ENCODE measurements at places on chromosomes 1 and 21.

GRCh38 chr1:7373251-7373650 lies 397.8 kb upstream of the VAMP3 start:
- no peak for DNase-seq

- DNase-seq, result peak; percentile 20
Measured at GRCh38 chr1:18719786-18720451, 89.3 kb downstream of the PAX7 start.

DNA sequence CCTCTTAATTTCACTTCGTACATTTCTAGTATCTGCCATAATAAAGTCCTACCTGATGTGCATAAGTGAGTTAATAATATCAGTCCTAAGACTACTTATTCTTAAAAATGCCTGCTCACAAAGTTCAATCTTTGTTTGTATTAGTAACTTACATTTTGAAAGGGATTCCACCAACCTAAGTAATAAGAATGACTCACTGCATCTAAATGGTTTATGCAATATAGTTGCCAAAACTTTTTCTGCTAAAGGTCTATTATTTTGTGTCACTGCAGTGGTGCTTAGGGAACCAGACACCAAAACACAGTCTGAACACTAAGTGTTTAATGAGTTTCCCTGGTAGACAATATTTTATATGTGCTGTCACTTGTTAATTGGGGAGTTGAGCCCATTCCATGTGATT lies 1.8 kb downstream of the ZNF669 start:
- peak; percentile 59 for DNase-seq

GRCh38 chr1:110604586-110605148 lies 1.5 kb downstream of the KCNA2 start:
- DNase-seq, result no peak

GRCh38 chr1:63847308-63847910 lies 73.6 kb downstream of the ROR1 start:
- DNase-seq, result no peak

- no peak for DNase-seq
Measured at GRCh38 chr1:69787151-69787550, 219.4 kb downstream of the LRRC7 start.

DNA sequence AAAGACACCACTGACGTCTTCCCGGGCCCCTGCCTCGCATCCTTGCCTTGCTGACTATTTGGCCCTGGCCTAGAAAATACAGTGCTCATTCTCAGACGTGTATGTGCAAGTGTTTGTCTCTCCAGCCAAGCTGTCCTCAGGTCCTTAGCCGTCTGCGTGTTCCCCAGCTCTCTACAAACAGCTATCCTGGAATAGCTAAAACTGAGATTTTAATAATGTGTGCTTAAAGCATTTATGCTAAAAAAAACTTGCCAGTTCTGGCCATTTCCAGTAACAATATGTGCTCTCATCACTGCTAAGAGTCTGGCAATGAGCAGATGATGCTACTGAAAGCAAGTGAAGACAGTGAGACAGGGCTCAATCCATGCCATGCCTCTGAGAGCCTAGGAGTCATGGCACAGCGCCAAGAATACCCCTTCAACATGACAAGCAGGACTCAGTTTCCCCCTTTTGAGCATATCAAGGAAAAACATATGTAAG lies 55.7 kb downstream of the IRF2BP2 start:
- DNase-seq, result no peak

DNA sequence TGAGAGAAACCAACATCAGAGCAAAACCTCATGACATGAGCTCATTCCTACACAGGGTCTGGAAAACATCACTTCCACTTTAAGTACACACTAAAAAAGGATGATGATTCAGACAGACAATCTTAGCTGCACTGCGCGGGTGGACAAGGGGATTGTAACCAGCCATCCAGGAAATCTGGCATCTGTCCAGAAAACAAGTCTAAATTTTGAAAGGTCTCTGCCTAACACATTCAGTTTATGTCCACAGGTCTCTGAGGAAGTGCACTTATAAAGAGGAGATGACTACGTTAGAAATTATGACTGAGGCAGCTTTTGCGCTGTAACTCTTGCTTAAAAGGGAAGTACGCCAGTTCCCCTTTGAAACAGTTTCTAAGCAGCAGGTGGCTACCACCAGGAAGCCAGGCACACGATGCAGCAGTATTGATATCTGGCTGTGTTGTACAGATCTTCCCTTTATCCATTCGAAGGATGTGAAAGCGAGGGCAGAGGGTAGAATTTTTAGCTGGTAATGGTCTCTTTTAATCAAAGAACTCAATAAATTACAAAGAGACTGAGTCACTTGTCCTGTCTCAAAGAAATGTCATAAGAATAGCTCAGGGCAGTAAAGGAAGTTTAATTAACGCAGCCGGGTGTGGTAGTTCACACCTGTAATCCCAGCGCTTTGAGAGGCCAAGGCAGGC lies 128.0 kb downstream of the SETD4 start:
- peak; percentile 97 for DNase-seq

DNA sequence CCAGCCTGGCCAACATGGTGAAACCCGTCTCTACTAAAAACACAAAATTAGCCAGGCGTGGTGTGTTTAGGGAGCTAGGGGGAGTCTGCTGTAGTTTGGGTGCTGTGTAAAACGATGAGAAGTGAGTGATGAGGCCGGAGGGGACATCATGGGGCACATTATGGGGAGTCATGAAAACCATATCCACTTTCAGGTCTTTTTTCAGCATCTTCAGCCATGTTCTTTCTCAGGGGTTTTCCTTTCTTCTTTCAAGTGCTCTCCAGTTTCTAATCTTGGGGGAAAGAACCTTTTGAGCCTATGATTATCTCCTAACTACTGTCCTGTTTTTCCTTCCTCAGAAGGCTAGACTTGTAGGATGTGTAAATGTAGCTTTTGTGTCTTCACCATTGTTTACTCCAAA lies 14.4 kb downstream of the KDM4A start:
- no peak for DNase-seq

GRCh38 chr1:21509351-21510112 lies at the start of gene ALPL:
Gene ALPL (plus strand): TSS chr1:21509423. CDS start chr1:21554082, 44,659 bp downstream.
- no peak for DNase-seq

DNA sequence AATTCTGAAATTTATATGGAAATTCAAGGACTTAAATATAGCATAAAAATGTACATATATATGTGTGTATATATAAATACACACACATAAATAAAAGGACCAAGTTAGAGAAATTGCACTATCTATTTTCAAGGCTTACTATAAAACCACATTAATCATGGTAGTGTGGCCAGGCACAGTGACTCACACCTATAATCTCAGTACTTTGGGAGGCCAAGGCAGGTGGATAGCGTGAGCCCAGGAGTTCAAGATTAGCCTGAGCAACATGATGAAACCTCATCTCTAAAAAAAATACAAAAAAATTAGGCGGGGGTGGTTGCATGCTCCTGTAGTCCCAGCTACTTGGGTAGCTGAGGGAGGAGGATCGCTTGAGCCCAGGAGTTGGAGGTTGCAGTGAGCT lies 171.4 kb upstream of the GORAB start:
- no peak for DNase-seq

GRCh38 chr1:24369801-24370200 lies 43.8 kb downstream of the STPG1 start:
- DNase-seq, result no peak

GRCh38 chr1:83961571-83962295 lies 37.2 kb downstream of the TTLL7 start:
- peak; percentile 33 for DNase-seq

DNA sequence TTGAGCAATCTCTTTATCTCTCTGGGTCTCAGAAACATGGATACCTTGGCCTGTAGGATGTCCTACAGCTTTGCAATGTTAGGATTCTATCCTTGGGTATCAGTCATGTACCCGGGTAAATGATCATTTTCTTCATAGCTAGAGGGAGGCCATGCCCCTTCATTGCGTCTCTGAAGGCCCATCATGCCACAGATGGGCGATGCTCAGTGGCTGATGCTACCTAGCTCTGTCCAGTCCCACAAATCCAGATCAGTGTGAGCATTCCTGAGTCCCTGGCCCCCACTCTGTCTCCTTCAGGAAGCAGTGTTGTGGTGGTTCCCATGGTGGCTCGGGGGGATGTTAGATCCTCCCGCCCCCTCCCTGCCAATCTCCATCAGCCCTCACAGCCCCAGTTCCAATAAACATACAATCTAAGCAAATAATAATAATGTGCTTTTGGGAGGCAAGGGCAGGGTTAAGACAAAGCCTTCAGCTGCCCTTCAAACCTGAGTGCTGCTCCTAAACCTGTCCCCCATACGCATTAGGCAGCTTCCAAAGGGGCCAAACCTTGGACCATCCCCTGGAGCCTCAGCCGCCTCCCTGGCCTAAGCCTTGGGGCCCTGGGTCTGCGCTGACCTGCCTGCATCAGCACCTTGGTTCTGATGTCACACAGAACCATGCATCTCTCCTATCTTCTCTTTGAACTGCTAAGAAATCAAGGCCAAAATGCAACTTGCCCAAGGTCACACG lies 681 bp upstream of the GPR61 start:
- DNase-seq, result no peak

DNA sequence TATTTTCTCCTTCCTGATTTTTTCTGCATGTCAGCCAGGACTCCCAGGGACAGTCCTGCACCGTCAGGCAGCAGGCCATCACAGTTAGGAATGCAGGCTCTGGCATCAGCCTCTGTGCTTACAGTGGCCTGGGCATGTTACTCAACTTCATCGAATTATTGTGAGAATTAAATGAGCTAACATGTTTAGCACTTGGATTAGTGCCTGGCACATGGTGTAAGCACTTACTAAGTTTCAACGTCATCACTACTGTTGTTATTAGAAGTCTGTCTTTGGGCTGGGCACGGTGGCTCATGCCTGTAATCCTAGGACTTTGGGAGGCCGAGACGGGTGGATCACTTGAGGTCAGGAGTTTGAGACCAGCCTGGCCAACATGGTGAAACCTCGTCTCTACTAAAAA lies 45.1 kb downstream of the SCCPDH start:
- peak; percentile 93 for DNase-seq

GRCh38 chr21:38314558-38314957 lies 57.8 kb downstream of the KCNJ15 start:
- no peak for DNase-seq

GRCh38 chr1:15540186-15540585 lies 13.5 kb downstream of the DNAJC16 start:
- DNase-seq, result no peak

GRCh38 chr1:148308832-148309458 lies 156.9 kb upstream of the NBPF11 start:
- peak; percentile 35 for DNase-seq

- DNase-seq, result no peak
Measured at GRCh38 chr1:218436997-218437396, 91.9 kb downstream of the TGFB2 start.

DNA sequence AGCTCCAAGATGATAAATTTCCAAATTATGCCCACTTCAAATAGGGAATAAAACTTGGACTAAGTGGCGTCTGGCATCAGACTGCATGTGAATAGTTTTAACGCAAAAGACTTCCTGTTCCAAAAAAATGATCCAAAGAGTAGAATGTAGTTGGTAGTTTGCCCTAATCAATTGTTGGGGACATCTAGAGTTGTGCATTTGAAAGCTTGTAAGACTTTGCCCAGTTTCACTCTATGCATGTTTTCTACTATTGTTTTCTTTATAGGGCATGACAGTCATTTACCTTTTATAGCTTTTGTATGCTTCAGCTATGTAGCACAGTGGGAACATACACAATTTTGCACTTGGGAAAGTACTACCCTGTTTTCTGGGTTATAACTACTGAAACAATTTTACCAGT lies 86.0 kb downstream of the HS2ST1 start:
- DNase-seq, result no peak

- DNase-seq, result no peak
Measured at GRCh38 chr1:112983537-112984131, 27.6 kb upstream of the SLC16A1 start.

DNA sequence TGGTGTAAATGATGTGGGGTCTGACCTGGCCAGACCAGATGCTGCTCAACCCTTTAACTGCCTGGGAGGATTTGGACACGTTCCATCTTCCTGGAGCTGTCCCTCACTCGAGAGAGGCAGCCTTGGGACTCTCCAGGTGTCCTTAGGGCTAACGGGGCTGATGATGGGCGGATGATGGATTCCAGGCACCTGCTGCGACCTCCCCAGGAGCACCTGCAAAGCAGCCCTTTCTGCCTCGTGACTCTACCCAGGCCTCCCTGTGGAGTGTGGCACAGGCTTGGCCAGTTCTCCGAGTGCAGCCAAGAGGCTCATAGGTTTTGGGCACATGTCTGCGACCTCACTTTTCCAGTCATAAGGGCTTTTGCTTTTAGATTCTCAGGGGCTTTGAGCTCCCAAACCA lies 12.3 kb upstream of the TRIM17 start:
- no peak for DNase-seq

DNA sequence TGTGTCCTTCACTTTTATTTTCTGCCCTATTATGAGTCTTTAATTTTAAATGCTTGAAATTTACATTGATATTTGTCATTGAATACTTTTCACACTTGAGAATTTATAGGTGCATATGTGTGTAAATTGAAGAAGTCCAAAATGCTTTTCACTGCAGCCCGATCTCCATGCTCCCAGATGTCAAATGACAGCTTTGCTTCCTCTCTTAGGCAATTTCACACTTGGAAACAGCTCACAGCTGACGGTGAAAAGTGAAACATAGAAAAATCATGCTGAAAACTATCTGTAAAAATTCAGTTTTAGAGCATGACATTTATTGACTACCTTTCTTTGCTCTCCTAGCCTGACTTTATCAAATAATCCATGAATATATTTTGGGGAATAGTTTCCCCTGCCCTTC lies 196.0 kb downstream of the RPS6KC1 start:
- DNase-seq, result no peak

- DNase-seq, result peak; percentile 99
Measured at GRCh38 chr21:46079352-46080170, 18.4 kb upstream of the COL6A2 start.

DNA sequence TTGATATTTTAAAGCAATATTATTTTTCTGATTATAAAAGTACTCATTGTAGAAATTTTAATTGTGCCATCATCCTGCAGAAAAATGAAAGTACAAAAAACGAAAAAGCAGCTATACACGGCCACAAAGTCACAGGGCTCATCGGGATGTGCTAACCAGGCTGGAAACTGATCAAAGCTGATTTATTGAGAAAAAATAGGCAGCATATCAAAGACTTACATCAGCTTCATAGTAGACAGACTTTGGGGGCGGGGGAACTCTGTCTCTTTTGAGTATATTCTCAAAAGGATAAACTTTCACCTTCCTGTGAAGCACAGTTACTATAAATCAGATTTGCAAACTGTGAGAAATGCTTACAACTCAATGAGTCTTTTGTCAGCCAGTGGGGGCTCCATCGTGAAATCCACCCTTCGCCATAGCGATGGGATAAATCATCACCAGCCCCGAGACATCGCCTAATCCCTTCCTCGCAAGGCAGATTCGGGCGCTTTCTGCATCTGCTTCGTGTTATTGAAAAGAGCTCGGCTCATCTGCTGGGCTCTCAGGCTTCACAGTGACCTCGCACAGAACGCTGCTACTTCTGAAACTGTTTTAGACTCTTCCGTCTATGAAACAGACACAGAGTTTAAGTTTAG lies 69.2 kb upstream of the ERG start:
- peak; percentile 23 for DNase-seq

DNA sequence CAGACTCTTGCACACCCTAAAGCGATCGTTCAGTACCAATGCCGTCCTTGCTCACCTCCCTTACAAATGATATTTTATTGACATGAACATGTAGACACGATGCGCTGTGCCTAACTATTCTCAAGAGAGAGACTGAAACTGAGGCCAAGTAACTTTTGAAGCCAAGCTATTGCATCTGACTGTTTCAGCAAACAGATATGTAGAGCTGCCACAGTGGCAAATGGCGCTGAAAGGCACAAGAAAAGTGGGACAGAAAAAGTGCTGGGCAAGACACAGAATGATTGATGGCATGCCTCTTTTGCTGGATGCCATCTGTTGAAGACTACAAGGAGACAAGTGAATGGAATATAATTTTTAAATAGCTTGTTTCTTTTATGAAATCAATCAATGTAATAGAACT lies 1157.2 kb upstream of the ADGRL4 start:
- DNase-seq, result no peak

Measured in foreskin fibroblast (primary cell).